Effector CD8-positive, alpha-beta T cell (primary cell): ENCODE measurements at places on chromosomes 3 and 15.

DNA sequence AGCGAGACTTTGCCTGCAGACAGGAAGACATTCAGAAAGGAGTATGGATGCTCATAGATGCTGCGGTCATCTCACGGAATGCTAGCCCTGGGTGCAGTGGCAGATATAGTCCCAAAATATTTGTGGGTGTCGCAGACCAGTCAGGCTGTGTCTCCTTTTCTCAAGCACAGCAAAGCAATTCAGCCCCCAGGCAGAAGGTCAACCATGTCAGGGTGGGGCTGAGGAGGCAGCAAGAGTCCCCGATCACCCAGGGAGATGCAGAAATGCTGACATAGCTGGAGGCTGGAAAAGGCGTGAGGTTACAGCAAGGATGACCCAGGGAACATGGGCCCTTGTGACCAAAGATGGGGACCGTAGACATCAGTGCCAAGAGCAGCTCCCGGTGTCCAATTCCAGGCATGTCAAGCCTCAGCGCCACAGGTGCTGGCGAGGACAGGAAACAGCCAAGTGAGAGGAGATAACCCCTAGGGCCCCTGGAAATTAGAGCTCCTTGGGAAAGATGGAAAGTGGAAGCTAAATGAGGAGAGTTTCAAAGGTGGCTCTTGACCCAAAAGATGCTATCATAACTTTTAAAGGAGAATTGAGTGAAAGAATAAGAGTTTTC lies 81.2 kb upstream of the ABHD17C start:
- DNase-seq, result no peak

GRCh38 chr3:153978006-153978405 lies 143.2 kb upstream of the ARHGEF26 start:
- no peak for DNase-seq

DNA sequence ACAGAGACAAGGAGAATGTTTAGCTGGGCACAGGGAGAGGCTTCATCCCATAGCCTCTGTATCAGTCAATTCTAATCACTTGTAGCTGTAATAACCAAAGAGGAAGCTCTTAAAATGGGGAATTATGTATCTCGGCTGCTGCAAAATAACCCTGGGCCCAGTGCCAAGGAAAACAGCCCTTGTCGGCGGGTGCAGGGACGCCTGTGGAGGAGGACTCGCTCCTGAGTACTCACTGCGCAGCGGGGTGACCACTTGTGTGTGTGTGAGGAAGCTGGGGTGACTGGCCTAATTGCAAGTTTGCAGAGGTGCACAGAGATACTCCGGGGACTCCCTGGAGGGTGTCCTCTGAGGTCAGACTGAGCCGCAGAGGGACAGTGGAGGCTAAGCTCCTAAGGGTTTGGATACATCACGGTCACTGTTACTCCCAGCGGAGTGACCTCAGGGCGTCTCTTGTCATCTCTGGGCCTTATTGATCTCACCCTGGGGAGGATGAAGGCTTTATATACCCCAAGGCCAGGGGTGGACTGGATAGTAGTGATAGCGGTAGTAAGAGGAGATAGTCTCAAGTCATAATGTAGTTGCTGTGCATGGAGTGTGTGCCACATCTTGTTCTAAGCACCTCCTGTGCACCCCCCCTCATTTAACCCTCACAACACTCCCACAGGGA lies 37.2 kb downstream of the SLC6A6 start:
- DNase-seq, result no peak

DNA sequence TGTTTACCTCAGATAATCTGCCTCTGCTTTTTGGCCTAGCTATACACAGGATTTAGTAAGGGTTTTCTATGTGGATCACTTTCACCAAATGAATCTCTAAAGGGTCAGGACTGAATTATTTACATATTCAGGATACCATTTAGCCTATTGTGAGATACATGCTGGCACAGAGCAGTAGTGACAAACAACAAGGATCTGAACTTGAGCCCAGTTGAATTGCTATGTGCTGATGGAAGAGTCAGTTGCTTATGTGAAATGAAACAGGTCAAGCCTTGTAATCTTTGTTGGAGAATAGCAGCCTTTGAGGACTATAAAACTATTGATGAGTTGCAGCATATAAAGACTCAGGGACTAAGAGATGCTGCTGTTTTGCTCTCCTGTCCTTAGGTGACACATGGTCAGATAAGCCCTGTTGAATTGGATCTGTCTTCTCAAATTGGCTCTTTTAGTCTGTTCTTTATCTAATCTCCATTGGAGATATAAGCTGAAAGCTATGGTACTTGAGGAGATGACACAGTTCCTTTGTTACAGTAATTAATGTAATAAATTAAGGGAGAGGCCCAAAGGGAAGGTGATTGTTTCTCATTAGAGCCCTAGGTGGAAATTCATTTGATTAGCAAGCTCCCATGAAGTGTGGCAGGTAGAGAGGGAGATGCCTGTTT lies 30.4 kb downstream of the ZNF609 start:
- no peak for DNase-seq

DNA sequence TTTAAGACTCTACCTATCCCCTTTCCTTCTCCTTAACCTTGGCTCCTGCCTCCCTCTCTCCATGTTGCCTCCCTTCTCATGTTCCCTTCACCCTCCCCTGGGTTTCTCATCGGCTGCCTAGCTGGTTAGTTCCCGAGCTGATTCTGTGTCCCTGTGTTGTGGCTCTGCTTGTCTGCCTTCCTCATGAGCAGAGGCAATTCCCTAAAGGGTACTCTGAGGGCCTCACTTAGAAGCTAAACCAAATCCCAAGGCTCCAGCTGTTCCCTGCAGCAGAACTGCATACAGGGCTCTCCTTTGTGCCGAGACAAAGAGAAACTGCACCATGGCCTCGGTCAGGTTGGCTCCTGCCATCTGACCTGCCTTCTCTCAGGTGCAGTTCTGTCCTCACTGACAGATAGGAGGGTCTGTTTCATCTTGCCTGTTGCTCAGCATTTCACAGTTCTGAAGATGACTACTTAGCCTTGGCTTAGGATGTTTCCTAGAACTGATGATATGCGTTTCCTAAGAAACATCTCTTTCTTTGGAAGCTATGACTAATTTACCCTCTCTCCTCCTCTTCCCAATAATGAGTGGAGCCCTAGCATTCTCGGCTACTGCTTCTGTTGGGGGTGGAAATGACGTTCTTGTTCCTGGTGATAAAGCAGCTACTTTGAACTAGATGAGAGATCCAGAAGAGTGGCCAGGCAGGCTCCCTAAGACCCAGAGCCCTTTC lies 27.1 kb downstream of the DUOX1 start:
- DNase-seq, result no peak

DNA sequence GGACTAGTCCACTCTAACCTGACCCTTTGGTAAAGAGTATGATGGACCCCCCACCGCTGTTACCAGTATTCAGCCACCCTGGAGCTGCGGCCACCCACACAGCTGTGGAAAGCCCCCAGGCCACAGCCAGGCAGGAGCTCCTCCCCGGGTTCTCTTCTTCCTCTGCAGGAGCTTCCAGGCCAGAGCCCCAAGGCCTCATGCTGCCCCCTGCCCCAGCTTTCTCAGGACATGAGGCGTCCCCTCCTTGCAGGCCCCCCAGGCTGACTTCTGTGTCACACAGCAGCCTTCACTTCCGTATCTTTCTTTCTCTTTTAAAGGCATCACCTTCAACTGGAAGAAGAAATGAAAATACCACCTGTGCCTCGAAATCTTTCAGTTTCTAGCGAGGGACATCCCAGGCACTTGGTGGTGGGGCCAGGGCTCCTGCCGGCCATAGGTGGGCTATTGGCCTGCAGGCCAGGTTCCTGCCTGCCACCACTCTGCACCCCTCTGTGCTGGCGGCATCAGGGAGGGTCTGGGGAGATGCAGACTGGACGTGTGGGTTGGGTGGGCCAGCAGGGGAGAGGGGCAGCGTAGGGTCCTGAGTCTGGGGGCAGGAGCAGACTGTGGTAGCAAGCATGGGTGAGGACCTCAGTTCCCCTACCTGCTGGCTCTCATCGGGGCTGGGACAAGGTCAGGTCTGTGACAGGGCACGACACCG lies 19.9 kb downstream of the KLF13 start:
- no peak for DNase-seq

GRCh38 chr3:181383760-181384159 lies 328.0 kb upstream of the SOX2 start:
- no peak for DNase-seq
